ENCODE measurements at places on chromosomes 1 and 21.
A peak's percentile ranks its signal among the peaks of the same experiment; 100 is the strongest.

- DNase-seq = no peak
These were observed 221.2 kb upstream of the PTGFR start for GRCh38 chr1:78269591-78269990.

GRCh38 chr1:86375688-86376087 is 20.4 kb downstream of the ODF2L start:
- no peak for DNase-seq

DNA sequence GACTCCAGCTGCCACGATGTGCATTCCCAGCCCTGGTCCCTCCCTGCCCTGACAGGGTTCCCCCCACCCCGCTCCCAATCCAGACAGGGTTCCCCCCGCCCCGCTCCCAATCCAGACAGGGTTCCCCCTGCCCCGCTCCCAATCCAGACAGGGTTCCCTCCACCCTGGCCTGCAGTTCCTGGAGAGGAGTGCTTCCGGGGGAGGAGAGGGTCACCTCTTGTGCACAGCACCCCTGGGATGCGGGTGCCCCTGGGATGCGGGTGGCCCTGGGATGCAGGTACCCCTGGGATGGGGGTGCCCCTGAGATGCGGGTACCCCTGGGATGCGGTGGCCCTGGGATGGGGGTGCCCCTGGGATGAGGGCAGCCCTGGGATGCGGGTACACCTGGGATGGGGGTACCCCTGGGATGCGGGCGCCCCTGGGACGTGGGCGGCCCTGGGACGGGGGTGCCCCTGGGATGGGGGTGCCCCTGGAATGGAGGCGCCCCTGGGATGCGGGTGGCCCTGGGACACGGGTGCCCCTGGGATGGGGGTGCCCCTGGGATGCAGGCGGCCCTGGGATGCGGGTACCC is 36.7 kb upstream of the SLC19A1 start:
- DNase-seq = no peak

- DNase-seq = peak; percentile 91
These were observed 1.0 kb downstream of the PRDX6 start for GRCh38 chr1:173478094-173478674.

DNA sequence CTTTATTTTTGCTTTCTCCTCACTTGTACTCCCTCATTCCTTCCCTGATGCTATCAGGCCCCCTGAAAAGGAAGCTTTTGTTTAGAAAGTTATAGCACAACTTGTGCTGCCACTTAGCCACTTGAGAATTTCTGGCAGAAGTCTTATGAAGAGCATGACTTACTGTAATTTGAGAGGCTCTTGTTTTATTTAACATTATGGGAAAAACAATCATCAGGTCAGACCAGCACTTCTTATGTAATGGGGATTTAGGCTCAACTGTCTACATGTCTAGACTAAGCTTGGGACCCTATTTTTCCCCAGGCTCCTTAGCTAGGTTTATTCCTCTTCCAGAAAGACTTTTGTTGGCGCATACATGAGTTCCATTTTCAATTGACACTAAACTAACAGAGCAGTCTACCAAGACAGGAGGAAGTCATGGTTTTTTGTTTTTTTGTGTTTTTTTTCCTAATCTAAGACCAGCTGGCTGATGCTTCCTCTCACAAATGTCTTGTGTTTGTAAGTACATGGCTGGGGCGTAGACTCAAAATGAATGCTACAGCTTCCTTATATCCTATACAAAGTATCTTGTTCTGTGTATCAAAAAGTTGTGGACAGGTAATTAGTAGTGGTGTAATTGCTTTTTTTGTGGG is 31.5 kb downstream of the TNFSF4 start:
- DNase-seq = peak; percentile 17

GRCh38 chr21:18248171-18248570 is 3.5 kb downstream of the CHODL start:
- DNase-seq = no peak

Data from testis (tissue), 5 donors.